Stimulated activated CD4-positive, alpha-beta T cell treated with anti-CD3 and anti-CD28 coated beads, Interleukin-15, amount 100 ng/mL, for 48 hours (primary cell): ENCODE measurements at places on chromosomes 3 and 15.

DNA sequence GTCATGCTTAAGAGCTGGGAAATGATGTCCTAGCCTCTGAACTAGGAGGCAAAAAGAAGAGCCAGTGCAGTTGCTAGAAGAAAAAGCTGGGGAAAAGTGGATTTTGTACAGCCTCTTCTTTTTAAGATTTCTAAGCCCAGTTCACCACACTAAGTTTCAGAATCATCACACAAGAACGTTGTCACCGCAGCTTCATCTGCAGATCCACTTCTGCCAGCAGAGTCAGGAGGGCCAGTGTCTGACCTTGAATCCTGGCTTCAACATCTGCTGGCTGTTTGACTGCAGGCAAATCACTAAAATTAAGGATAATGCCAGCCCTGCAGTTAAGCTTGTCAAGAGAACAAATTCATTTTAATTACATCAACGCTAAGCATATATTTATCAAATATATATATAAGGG, 36.2 kb downstream of the HDC start:
- DNase-seq, result no peak

- no peak for DNase-seq
Measured at GRCh38 chr3:194688200-194688740, 2.6 kb downstream of the FAM43A start.

- no peak for DNase-seq
Measured at GRCh38 chr15:79067072-79067833, 23.3 kb downstream of the RASGRF1 start.

DNA sequence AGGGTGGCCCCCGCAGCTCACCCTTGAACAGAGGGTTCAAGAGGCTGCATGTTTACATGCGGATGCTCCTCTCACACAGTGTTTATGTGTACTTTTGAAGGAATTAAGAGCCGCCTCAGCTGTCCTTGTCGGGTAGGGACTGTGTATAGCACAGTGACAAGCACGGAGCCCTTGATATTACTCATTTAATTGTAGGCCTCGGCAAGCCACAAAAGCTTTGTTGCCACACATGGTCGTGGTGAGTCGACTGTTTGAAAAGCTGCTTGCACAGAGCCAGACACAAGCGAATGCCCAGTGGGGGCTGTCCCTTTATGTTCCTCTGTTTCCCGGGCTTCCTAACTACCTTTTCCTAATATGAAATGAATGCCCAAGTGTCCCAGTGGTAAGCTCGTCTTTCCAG, 4.5 kb downstream of the ESYT3 start:
- DNase-seq, result no peak

GRCh38 chr3:151813799-151814198, at the start of gene AADAC:
Gene AADAC, plus strand, starts transcription at chr3:151814116. Its CDS starts 47 bp downstream, at chr3:151814163.
- no peak for DNase-seq

- DNase-seq, result no peak
Measured at GRCh38 chr3:9914011-9914410, 2.9 kb upstream of the IL17RC start.

GRCh38 chr3:187491371-187491770, 123.2 kb downstream of the RTP4 start:
- no peak for DNase-seq

- DNase-seq, result no peak
Measured at GRCh38 chr3:129695230-129695629, 88.8 kb upstream of the PLXND1 start.

GRCh38 chr3:107235193-107235927, 141.9 kb upstream of the CCDC54 start:
- DNase-seq, result no peak
